Fibroblast of the aortic adventitia (primary cell): ENCODE measurements at places on chromosomes 6 and 20. TPM values are rescaled to one million over a fixed set of nuclear protein-coding genes. Genes with fewer than 3 reads are reported as not detected.
A peak's percentile ranks its signal among the peaks of the same experiment; 100 is the strongest.

GRCh38 chr20:62415354-62416111, 8.4 kb upstream of the CABLES2 start:
- no peak for DNase-seq

GRCh38 chr6:125140808-125141207, 12.8 kb upstream of the TPD52L1 start:
- DNase-seq, result peak; percentile 42

DNA sequence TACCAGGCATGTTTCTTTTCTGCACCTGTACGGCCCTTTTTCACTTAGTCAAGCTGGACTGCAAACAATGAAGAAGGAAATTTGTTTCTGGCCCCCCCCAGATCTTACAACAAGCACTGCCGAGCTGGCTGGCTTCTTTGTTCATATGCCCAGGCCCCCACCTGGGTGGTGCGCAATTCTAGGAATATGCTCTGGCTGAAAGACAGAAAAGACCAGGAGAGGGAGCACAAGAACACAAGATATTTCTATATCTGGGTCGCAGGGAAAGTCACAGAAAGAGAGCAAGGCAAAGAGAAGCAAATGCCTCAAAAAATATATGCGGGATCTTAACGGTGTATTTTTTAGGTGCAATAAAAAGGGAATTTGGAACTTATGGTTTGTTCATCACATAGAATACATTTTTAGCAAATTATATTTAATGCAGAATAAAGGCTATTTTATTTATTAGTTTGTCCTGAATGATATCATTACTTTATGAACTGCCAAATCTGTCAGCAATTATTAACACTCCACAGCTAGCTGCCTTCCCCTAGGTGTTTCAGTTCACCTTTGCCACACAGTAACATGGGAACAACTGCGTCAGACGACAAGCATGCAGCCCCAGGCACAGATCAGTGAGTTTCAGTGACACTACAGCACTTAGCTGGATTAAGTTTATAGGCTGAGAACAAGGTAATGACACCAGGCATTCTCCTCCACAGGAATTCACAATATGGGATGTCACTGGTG, 76.5 kb downstream of the GJA10 start:
- DNase-seq, result peak; percentile 69

DNA sequence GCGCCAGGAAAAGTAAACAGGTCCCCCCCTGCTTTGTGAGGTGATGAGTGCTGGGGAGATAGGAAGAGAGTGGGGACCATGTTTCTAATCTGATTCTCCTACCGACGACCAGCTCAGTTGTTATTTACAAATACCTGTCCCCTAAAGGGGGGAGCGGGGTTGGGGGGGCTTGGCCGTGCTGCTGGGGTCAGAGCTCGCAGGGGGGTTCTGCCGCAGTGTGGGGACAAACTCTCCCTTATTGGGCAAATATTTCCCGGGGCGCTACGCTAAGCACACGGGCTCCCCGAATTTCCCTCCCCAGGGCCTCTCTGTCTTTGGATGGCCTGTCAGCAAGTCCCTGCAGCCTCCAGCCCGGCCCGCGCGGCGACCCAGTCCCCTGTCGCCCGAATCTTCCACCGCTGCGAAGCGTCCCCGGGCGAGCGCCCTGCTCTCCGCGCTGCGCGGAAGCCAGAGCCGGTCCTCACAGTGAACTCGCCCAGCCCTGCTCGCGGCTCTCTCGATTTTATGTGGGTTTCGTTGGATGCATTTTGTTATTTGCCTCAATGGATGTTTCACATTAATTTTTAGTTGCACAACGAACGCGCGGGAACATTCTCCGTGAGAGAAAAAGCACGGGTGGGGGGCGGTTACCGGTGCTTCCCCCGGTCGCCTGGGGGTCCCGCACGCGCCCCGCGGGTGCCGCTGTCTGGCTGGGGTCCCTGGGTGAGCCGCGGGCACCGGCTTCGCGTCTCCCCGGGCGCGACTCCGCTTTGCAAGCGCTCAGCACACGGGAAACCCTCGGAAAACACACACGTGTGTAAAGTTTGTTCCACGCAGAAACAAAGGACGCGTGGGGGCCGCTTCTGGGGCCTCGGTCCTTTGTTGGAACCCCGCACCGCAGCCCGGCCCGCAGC, 1.5 kb upstream of the STX16 start:
- no peak for DNase-seq

- no peak for DNase-seq
Observed at GRCh38 chr20:59170406-59171349, 7.1 kb downstream of the ZNF831 start.

DNA sequence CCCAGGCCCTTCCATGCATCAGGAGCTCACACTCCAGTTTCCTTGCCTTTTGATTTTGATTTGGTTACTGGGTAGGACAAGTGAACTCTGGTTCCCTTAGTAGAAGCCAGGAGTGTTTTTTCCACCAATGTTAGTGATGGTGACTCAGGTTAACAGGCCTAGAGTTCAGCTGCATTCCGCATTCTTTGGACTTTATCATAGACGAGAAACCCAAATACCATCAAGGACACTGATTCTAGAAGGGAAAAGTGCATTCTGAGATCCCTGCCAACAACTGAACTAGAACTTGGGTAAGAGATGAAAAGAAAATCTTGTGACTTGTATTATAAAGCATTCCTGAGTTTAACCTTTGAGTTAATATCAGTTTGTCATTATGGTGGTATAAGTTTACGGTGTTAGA, 8.9 kb downstream of the GSS start:
- DNase-seq, result no peak

GRCh38 chr20:11180186-11180585, 506.4 kb upstream of the JAG1 start:
- no peak for DNase-seq

- DNase-seq, result peak; percentile 87
Observed at GRCh38 chr6:7846966-7847818, 63.4 kb downstream of the TXNDC5 start.

DNA sequence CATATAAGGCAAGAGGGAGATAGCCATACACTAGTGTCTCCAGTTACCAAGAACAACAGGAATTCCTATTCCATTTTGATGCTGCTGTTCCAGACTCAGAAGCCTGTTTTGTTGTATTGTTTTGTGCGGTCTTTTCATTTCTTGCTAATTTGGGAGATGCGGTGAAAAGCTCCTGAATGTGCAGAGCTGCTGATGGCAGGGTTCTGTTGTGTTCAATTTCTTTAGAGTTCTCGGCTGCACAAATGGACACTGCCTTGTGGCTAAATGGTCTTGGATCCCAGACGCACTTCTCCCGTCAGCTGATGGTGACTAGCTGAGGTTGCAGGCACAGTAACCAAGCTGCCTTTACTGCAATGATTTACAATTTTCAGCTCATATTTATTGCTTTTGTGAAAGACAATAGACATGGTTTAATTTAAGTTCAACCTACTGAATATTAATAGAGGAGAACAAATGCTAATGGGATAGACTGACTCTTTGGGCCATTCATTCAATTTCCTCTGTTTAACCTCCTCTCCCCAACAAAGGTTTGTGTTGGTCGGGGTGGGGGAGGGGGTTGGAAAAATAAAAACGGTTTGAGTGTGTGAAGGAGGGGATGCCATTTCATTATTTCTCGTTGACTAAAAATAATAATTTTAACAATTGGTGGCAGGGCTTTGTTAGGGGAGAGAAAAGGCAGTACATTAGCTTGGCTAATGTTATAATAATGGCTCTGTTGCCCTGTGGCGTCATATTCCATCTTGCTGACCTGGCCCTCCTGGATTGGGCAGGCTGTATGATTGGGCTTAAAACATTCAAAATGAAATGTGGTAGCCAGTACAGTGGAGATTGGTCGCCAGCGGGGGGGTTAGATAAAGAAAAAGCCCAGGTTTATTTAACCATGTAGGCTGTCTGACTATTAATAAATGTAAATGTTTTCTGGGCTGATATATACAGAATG, 159.5 kb downstream of the JARID2 start:
- DNase-seq, result no peak

- no peak for DNase-seq
Observed at GRCh38 chr20:20603339-20603990, 109.0 kb downstream of the RALGAPA2 start.

The CCN6 gene
- total RNA-seq, result not detected in 2 replicates

The LY6G5C gene
- 1.1 TPM in 1 of 2 replicates, not detected in the other for total RNA-seq

The PAX1 gene
- not detected in 2 replicates for total RNA-seq

The NRN1 gene
- total RNA-seq, result 0.65 TPM in 1 of 2 replicates, not detected in the other

The MYH7B gene
- total RNA-seq, result 0.25 TPM in 1 of 2 replicates, not detected in the other

The RWDD2A gene
- total RNA-seq, result 4.2 and 5.0 TPM in 2 replicates
